ENCODE measurements at places on chromosomes 7 and 10.

- no peak for DNase-seq
Observed at GRCh38 chr10:12355384-12355783, 6.0 kb downstream of the CAMK1D start.

DNA sequence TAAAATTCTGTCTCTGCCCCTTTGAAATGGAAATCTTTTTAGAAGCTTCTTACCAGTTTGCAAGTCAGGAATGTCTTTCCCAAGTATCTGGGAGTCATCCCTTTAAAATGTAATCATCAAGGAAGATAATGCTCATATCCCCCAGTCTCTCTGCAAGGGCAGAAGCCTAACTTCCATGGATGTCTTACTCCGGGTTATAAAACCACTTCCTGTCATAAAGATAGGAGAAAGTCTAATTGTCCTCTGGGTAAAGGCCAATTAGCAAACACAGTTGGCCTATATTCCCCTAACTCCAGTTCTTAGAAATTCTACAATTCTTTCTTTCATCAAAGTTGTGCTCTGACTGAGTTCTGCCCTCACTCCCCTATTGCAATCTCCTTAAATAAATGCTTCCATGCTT is 1631.5 kb upstream of the LRRTM3 start:
- DNase-seq = no peak

DNA sequence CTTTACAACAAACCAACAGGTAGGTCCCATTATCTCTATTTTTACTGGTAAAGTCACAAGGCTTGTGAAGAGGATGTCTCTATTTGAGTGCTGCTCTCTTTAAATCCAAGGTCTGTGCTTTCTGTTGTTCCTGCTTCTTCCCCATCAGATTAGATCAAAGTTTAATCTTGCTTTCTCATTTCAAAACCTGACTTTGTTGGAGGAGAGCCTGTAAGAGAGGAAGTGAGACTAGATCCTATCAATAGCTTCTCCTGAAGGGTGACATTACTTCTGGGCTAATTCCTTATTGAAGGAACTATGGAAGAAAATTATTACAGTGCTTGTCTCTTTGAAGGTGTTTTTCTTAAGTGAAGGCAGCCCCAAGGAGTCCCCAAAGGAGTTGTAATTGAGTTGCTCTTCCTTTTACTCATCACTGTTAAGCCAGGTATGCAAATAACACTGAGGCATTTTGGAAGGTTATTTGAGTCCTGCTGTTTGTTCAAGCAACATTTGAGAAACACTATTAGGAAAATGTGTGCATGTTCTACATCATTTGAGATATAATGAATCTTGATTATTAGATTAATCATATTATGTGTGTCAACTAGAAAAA is 146.2 kb upstream of the MBL2 start:
- no peak for DNase-seq

DNA sequence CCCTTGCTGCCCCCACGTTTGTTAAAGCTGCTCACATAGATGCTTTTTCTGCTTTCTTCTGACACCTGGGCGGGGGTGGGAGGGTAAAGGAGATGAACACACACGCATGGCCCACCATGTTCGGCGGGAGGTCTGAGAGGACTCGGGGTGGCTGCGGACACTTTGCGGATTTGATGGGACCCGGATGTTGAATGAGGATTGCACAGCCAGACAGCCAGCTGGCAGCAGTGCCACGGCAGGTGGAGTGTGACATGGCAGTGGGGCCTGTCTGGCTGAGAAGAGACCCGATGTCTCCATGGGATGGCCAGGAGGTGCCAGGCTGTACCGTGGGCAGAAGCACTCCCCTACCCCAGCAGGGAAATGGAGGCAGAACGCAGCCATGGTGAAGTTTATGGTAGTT is 31.2 kb downstream of the PPP2R2D start:
- DNase-seq = no peak

DNA sequence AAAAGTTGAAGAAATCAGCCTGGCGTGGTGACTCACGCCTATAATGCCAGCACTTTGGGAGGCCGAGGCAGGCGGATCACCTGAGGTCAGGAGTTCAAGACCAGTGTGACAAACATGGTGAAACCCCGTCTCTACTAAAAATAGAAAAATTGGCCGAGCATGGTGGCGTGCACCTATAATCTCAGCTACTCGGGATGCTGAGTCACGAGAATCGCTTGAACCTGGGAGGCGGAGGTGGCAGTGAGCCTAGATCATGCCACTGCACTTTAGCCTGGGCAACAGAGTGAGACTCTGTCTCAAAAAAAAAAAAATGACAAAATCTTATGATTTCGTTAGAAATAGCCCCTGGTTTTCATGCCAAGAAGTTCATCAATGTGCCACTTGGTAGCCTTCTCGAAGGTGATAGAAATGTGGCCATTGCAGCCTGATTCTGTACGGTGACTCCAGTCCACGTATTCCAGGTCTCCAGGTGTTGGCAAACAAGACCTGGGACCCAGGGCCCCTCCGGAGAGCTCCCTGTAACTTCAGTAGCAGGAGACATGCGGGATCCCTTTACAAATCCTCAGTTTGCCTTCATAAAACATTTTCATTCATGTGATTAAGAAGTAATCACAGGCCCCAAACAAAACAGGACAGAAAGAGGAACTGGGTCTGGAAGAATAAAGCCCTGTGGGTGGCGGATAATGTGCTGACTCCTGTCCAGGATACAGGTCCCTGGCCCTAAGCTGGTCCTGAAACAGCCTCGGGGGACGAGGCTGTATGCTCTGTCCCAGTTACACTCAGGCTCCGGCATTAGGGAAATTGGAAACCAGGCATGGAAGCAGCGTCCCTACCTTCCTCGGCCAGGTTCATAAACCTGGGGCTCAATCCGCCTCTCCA is 207.3 kb upstream of the SH2B2 start:
- no peak for DNase-seq

DNA sequence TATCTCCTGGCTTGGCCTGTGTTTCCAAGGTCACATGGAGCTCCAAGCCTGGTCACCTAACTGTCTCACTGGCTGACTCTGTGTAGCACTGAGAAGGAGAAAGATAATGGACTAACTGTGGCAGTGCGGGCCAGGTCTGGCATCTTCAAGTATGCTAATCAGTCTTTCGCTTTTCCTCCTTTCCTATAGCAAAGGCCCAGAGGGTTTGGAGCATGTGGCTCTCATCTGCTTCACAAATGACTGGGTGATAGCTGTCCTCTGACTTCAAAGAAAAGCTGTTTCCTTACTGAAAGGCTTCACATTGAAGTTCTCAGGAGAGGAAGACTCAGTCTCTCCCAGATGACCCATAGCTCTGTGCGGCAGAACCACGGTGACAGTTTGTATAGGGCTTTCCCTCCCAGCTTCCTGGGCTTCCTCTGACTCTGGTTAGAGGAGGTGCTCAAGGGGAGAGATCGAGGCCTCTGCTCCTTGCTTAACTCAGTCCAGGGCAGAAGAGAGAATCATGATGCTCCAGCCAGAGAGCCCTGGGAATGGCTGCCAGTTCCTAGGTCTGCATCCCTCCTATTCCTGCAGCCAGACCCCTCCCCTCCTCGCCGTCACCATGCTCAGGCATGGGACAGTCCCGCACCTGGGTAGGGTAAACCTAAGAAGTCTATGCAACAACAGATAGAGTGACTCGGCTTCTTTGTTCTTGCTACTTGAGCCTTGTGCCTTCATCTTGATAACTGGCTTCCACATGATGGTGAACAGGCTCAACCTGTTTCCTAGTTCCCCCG is 72.3 kb downstream of the CCDC71L start:
- DNase-seq = no peak

DNA sequence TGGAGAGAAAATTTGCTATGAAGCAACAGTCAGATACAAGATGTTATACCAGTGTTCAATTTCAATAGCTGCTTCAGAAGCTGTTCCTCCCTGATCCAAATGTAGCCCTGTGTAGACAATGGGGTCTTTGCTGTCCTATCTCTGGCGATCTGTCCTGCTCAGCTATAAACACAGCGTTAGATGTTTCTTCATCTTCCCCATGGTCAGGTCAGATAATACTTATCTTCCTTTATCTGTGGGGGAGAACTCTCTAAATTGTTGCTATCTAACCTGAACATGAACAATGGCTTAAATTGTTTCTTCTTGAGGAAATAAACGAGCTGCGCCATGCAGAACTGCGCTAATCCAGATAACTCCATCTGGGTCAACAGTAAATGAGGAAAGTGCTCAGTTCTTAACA is 15.6 kb upstream of the KIAA1217 start:
- DNase-seq = no peak

- DNase-seq = no peak
Observed at GRCh38 chr10:70192326-70192968, 22.1 kb upstream of the SAR1A start.

- no peak for DNase-seq
Observed at GRCh38 chr7:151484971-151485707, 34.6 kb downstream of the RHEB start.

DNA sequence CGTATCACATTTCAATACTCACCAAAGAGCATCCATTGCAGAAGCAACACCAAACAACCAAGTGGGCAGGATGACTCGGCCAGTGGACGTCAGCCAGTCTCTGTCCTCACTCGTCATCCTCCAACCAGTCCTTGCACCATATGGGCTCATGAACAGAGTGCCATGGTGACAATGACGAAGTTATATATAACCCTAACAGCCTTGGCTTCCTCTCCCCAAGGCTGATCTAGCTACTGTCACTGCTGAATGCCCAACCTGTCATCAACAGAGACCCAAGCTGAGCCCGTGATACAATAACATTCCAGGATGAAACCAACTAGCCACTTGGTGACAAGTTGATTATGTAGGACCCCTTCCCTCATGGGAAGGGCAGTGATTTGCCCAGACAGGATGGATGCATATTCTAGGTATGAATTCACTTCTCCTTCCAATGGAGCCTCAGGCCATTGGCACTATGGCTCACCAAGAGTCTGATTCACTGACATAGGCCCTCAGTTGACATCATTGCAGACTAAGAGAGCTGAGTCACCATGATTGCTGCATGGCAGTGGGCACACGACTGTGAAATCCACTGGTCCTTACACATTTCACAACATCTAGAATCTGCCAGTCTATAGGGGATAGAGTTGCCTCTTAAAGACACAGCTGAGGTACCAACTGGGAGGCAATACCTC is 26.3 kb upstream of the PPIF start:
- no peak for DNase-seq

DNA sequence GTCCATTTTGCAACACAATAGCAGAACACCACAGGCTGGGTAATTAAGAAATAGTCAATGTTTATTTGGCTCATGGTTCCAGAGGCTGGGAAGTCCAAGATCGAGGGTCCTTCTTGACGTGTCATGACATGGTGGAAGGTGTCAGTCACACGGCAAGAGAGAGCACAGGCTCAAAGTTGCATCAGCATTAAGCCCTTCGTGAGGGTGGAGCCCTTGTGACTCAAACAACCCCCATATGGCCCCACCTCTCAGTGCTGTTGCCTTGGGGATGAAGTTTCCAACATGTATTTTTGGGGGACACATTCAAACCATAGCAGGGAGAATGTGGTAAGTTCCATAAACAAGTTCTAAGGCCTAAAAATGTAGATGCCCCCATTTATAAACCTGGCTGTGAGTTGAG is 24.6 kb upstream of the GTPBP4 start:
- DNase-seq = no peak

GRCh38 chr10:79608505-79609375 is 2.0 kb upstream of the SFTPA1 start:
- DNase-seq = no peak

GRCh38 chr7:91397612-91398011 is 133.4 kb downstream of the FZD1 start:
- no peak for DNase-seq

GRCh38 chr10:97533888-97534287 is 35.2 kb downstream of the UBTD1 start:
- no peak for DNase-seq

DNA sequence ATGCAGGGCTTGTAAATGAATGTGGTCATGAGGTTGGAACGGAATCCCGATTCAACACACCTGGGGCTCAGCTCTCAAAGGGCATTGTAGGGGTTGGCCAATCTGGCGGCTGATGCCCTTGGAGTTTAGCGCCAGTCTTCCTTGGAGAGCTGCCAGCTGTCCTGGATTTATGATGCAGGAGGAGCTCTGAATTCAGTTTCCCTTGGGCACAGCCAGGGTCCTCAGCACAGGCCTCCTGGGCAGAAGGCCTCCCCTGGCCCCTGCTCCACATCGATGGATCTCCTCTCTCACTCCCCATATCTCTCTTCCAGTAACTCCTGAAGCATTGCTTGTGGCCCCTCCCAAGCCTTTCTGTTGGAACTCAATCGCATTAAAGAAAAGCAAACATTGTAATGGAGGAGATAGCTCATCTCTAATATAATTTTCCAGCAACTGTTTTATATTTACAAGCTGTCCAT is 985 bp upstream of the CYTH3 start:
- no peak for DNase-seq

DNA sequence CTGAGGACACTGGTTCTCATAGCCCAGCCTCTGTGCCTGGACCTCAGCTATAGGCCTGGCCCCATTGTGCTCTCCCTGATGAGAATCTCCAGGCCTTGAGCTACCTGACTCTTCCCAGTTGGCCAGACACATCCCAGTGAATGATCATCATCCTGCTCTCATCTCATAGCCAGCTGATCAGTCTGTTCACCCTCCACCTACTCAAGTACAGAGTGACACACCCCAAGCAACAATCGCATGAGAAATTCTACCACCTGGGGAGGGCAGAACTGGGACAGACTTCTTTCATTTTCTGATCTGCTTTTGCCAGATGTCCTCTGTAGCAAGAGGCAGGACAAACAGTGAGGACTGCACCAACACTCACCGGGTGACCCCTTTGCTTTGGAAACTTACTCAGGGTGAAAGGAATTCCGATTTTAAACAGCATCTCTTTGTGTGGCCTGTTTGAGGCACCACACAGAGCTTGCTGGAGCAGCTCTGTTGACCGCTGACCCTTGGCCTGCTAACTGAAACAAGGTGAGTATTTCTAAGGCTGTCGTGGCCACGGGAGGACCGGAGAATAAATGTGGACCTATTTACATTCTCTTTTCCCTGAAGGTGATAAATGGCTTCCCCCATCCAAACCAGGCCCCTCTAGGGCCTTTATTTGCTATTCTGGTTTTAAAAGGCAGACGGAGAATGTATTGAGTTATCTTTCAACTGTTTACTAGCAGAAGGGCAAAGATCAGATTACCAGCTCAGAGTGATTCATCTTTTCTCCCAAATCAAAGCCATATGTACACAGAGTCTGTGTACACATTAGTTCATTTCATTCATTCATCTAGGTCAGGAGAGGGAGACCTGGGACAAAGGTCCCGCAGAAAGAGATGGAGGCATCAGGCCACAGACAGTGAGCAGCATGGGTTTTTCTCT is 181.4 kb upstream of the TNS3 start:
- no peak for DNase-seq

DNA sequence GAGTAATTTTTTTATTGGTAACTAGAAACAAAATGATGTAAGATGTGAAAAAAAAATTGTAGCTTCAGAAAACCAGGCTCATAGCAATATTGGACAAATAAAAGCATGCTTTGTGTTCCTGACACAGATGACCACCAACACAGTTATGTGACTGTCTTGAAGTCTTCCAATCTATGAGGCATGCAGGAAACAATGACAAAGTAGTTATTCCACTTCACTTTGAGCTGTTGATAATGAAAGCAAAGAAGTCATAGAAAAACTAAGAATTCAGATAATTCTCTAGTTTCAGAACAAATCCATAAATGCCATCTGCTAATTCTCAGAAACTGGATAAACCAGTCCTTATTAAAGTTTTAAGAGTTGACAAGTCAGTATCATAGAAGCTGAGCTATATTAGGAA is 378.4 kb upstream of the SEMA3D start:
- DNase-seq = no peak
